Hepatocyte (in vitro differentiated cells): ENCODE measurements at places on chromosomes 1 and 21.

DNA sequence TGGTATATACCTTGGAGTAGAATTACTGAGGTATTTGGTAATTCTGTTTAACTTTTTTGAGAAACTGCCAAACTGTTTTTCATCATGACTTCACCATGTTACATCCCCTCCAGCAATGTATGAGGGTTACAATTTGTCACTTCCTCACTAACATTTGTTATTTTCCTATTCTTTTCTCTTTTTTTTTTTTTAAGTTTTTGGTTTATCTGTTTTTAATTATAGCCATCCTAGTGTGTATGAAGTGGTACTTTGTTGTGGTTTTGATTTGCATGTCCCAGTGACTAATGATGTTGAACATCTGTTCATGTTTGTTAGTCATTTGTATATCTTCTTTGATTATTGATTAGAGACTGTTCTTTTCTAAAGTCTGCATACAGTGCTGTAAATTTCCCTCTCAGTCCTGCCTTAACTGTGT, 147.3 kb downstream of the HS2ST1 start:
- DNase-seq = no peak

GRCh38 chr1:74590288-74590687, 77.9 kb upstream of the LRRC53 start:
- no peak for DNase-seq

GRCh38 chr1:66733348-66734017, 18.8 kb upstream of the DYNLT5 start:
- DNase-seq = no peak

GRCh38 chr1:80656014-80656636, 1144.6 kb upstream of the ADGRL2 start:
- peak; percentile 71 for DNase-seq

DNA sequence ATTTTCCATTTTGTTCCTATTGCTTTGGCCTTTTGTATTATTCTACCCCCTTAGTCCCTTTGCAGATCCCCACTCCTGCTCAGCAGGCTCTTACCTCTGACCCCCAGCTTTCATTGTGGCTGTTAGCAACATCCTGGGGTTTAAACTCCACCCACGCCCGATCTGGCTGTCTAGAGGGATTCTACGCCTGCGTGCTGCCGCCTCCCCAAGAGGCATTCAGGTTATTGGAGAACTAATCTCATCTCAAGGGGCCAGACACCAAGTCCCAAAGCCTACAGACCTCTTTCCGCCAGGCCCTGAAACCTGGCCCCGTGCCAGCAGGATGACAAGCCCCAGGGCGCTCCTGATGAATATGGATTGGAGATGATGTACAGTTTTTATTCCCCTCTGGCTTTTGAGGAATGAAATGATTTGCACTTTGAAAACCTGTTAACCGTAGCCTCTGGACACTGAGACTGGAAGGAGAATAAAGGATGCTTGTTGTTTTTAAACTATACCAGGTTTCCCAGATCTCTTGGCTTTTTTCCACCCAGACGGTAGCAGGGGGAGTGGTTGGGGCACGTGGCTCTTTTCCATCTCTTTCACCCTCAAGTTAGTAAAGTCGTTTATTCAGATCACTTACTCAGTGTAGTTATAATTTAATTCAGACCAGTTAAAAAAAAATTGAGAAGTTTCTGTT, 14.5 kb upstream of the IKBKE start:
- peak; percentile 24 for DNase-seq

GRCh38 chr1:160951443-160952128, 3.0 kb downstream of the ITLN2 start:
- DNase-seq = peak; percentile 79

GRCh38 chr1:182259229-182259872, 132.2 kb downstream of the GLUL start:
- DNase-seq = no peak
